ENCODE measurements at places on chromosomes 3 and 15.
A peak's percentile ranks its signal among the peaks of the same experiment; 100 is the strongest.

GRCh38 chr3:20846066-20846465, 660.1 kb upstream of the SGO1 start:
- no peak overlapping the region for H3K4me3 ChIP-seq
- H3K27me3 ChIP-seq: no peaks in the 10 kb centered on the region
- H3K36me3 ChIP-seq: no peaks in the 10 kb centered on the region
- H3K27ac ChIP-seq: no peak overlapping the region
- no peaks in the 10 kb centered on the region for H3K4me1 ChIP-seq

- no peak overlapping the region for H3K27ac ChIP-seq
- H3K4me1 ChIP-seq: no peaks in the 10 kb centered on the region
- no peak for DNase-seq
- H3K27me3 ChIP-seq: no peaks in the 10 kb centered on the region
- no peaks in the 10 kb centered on the region for H3K36me3 ChIP-seq
Measured at GRCh38 chr3:124041553-124041952, 49.6 kb upstream of the ROPN1 start.

- H3K4me1 ChIP-seq: no peaks in the 10 kb centered on the region
- H3K36me3 ChIP-seq: no peaks in the 10 kb centered on the region
- no peak for DNase-seq
Measured at GRCh38 chr15:42994546-42994945, 74.0 kb upstream of the TTBK2 start.

GRCh38 chr3:51968170-51968775, 1.0 kb upstream of the PCBP4 start:
- peaks cover 20% of the 10 kb centered on the region for H3K4me1 ChIP-seq
- no peak for DNase-seq
- H3K27me3 ChIP-seq: no peaks in the 10 kb centered on the region
- peak overlapping the region; percentile 63 for H3K4me3 ChIP-seq

GRCh38 chr3:42701371-42702065, 1.1 kb downstream of the HHATL start:
- H3K36me3 ChIP-seq: no peaks in the 10 kb centered on the region
- no peaks in the 10 kb centered on the region for H3K4me1 ChIP-seq
- H3K27me3 ChIP-seq: no peaks in the 10 kb centered on the region
- H3K27ac ChIP-seq: no peak overlapping the region
- no peak overlapping the region for H3K4me3 ChIP-seq

DNA sequence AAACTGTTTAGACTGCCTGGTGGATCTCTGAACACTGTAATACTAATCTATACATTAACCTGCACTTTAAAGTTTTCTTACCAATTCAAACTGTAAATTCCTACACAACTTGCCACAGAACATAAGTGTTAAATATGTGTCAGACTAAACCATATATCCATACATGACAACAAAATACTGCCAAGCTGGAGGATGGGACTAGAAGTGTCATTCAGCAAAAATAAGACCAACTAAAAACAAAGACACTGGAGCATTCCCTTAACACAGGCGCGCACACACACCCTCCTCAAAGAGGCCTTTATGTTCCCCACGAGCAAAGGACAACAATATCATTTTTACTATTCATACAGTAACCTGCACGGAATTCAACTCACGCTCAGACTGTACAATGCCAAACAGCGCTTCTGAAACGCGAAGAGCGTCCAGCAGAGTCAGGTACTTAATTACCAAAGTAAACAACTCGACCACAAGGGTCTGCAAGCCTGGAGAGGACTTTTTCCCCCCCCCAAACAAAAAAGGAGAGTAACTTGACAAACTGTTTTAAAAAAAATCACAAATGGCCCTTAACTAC, 1.1 kb downstream of the DCUN1D1 start:
- H3K27me3 ChIP-seq: no peaks in the 10 kb centered on the region
- H3K4me3 ChIP-seq: peak overlapping the region; percentile 97
- H3K27ac ChIP-seq: no peak overlapping the region
- H3K36me3 ChIP-seq: no peaks in the 10 kb centered on the region

DNA sequence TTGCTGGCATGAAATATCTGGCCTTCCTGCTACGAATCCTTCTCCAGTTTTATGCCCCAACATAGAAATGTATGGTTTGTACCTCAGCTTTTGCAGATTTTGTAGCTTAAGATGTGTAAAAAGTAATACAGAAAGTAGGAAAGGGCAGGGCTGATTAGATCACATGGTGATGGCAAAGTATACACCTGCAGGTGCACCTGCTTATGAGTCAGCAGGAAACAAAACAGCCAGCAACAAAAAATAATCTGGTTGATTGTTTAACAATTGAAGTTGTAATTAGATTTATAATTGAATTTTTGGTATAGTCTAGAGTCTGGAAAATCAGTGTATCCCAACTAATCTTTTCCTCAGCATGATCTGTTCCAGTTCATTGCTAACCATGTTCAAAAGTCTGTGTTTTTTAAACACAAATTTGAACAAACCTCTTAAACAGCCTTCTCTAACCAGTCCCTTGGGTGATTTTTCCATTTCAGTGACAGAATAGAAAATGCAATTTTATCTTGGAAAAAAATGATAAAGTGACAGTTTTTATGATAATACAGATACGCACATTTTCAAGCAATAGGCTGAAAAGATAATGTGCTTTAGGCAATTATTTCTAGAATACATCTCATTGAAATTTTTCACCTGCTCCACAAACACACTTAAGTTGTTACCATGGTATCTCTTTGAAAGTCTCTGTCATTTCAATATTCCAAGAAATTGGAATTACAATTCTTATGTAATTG, 477.4 kb downstream of the NAALADL2 start:
- peak overlapping the region; percentile 40 for H3K27ac ChIP-seq
- DNase-seq: no peak
- H3K27me3 ChIP-seq: no peaks in the 10 kb centered on the region
- no peaks in the 10 kb centered on the region for H3K36me3 ChIP-seq
- H3K4me1 ChIP-seq: no peaks in the 10 kb centered on the region

GRCh38 chr3:48219543-48219942, 3.8 kb upstream of the CAMP start:
- no peak overlapping the region for H3K4me3 ChIP-seq
- H3K4me1 ChIP-seq: no peaks in the 10 kb centered on the region
- H3K27me3 ChIP-seq: no peaks in the 10 kb centered on the region
- no peak overlapping the region for H3K27ac ChIP-seq

DNA sequence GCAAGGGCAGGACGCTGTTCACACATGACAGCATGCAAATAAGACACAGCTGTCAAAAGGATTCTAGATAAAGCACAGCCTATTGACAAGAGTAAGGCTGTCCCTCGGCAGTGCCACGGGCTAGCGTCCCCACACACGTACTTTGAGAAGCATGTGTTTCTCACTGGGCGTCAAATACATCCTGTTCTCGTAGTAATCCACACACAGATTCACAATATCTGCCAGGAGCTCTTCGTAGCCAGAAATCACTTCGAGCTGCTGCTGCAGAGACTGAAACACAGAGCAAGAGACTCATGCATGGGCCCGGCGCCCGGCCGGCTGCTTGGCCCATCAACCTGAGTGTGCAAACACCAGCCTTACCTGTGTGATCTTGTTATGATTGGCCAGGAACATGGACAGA, 41.1 kb downstream of the CYFIP1 start:
- H3K27ac ChIP-seq: no peak overlapping the region
- DNase-seq: no peak
- no peak overlapping the region for H3K4me3 ChIP-seq
- H3K4me1 ChIP-seq: no peaks in the 10 kb centered on the region

DNA sequence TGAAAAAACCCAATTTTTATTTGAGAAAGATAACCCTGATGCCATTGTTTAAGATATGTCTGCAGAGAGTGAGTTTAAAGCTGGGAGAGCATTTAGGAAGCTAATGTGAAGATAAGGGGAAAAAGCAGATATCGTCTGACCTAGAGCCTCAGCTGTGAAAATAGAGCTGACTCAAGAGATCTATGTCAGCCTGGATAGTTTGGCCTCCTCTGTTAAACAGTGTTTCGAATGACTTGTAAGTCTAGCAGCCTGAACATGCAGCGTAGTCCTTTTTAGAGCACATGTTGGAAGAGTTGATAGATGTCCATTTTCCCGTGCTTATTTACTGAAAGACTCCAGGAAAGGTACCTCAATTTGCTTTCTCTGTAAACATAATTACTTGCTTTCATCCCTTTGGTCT, 48.1 kb downstream of the ALCAM start:
- DNase-seq: no peak
- no peaks in the 10 kb centered on the region for H3K36me3 ChIP-seq
- no peaks in the 10 kb centered on the region for H3K27me3 ChIP-seq

- no peak for DNase-seq
- no peaks in the 10 kb centered on the region for H3K27me3 ChIP-seq
- peak overlapping the region; percentile 76 for H3K27ac ChIP-seq
- no peaks in the 10 kb centered on the region for H3K4me1 ChIP-seq
Measured at GRCh38 chr3:57079474-57079831, 19.0 kb downstream of the SPATA12 start.

- no peaks in the 10 kb centered on the region for H3K27me3 ChIP-seq
- H3K27ac ChIP-seq: no peak overlapping the region
- no peak overlapping the region for H3K4me3 ChIP-seq
- H3K4me1 ChIP-seq: no peaks in the 10 kb centered on the region
Measured at GRCh38 chr3:107767897-107768605, 245.3 kb downstream of the BBX start.

DNA sequence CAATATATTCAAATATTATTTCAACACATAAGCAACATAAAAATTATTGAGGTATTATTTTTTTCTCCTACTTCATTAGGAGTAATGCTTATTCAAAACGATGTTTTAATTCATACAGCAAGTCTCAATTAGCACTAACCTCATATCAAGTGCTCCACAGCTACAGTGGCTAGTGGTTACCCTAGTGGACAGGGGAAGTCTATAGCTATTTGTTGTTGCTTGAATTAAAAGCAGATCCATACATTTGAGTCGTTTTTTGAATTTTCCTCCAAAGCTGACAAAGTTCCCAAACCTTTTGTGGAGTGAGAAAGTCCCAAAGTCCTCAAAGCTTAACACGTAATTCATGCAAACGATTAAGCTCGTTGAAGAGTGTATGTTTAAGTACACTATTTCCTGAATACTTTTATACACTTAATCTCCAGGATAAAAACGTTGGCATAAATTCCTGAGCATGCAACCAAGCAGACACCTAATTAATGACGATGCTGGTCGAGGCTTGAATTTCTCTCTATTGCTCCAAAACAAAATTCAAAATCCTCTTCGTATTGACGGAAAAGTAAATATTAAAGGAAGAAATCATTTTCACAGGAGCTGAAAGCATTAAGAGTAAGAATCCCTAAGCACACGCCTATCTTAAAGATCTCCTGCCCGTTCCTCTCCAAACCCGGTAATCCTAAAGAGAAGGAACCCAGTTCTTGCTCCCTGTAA, 985 bp downstream of the VPS13C start:
- H3K4me3 ChIP-seq: peak overlapping the region; percentile 97
- peak overlapping the region; percentile 93 for H3K27ac ChIP-seq
- no peak for DNase-seq
- no peaks in the 10 kb centered on the region for H3K36me3 ChIP-seq

- no peak for DNase-seq
- H3K36me3 ChIP-seq: no peaks in the 10 kb centered on the region
- H3K27ac ChIP-seq: peak overlapping the region; percentile 100
- H3K27me3 ChIP-seq: no peaks in the 10 kb centered on the region
- peak overlapping the region; percentile 69 for H3K4me3 ChIP-seq
Measured at GRCh38 chr15:40695469-40695890, 506 bp downstream of the RAD51 start.

DNA sequence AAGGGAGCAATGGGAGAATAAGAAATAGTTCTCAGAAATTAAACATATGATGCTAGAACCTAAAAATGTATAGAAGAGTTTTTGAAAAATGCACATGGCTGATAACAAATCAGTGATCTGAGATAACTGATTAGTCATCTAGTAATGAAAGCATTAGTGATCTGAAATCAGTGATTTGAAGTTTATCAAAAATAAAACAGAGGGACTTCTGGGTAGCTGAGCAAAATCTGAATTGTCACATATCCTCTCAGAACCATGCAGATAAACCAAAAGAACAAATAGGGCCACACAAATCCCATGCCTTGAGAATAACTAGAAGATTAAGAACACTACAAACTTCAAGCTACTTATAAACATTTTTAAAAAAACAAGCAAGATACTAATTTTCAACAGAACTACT, 71.5 kb downstream of the MCF2L2 start:
- no peaks in the 10 kb centered on the region for H3K4me1 ChIP-seq
- no peak overlapping the region for H3K27ac ChIP-seq
- H3K36me3 ChIP-seq: no peaks in the 10 kb centered on the region
- no peak overlapping the region for H3K4me3 ChIP-seq
- H3K27me3 ChIP-seq: no peaks in the 10 kb centered on the region
- no peak for DNase-seq

DNA sequence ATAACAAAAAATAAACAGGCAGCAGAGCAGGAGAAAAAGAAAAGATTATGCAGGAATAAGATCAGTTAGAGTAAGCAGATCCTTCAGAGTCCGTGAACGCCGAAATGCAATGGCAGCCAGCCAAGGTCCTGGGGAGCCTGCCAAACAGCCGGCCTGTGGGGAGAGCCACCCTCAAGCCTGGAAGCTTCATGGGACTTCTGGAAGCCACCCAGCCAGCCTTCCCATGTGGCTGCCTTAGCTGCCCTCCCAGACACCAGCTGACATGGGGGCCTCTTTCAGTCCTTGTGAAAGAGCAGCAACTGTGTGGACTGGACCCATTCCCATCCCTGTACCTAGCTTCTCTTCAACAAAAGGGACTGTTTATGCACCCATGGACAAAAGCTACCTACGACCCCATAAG, 64.9 kb upstream of the RAD18 start:
- H3K4me3 ChIP-seq: no peak overlapping the region
- no peak overlapping the region for H3K27ac ChIP-seq
- peak; percentile 86 for DNase-seq

GRCh38 chr3:12829886-12830784, 11.2 kb downstream of the RPL32 start:
- no peaks in the 10 kb centered on the region for H3K27me3 ChIP-seq
- no peak overlapping the region for H3K27ac ChIP-seq
- no peak for DNase-seq

- peaks cover 18% of the 10 kb centered on the region for H3K27me3 ChIP-seq
- H3K27ac ChIP-seq: no peak overlapping the region
- H3K4me3 ChIP-seq: no peak overlapping the region
- H3K36me3 ChIP-seq: no peaks in the 10 kb centered on the region
- no peaks in the 10 kb centered on the region for H3K4me1 ChIP-seq
Measured at GRCh38 chr15:88401251-88401995, 65.8 kb downstream of the MRPL46 start.

GRCh38 chr3:5389057-5389456, 201.6 kb downstream of the EDEM1 start:
- no peaks in the 10 kb centered on the region for H3K27me3 ChIP-seq
- no peaks in the 10 kb centered on the region for H3K4me1 ChIP-seq
- no peaks in the 10 kb centered on the region for H3K36me3 ChIP-seq
- DNase-seq: no peak
- H3K4me3 ChIP-seq: no peak overlapping the region
- no peak overlapping the region for H3K27ac ChIP-seq

DNA sequence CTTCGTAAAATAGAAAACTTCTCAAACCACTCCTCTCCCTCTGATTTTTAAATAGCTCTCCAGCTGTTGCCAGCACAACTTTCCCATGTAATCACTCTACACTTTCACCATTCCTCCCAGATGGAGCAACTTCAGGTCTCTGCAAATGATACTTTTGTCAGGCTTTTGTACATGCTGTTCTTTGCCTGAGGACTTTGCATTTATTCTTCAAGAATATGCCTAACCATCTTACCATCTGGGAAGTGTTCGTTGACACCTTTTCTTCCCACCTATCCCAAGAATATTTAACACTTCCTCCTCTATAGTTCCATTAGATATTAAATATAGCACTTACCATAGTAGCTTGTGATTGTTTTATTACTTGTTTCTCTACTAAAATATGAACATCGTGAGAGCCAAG, 703.7 kb downstream of the CADM2 start:
- H3K36me3 ChIP-seq: no peaks in the 10 kb centered on the region
- H3K4me1 ChIP-seq: no peaks in the 10 kb centered on the region
- H3K27me3 ChIP-seq: no peaks in the 10 kb centered on the region
- H3K27ac ChIP-seq: no peak overlapping the region

- no peak overlapping the region for H3K27ac ChIP-seq
- peak; percentile 89 for DNase-seq
- H3K4me1 ChIP-seq: no peaks in the 10 kb centered on the region
- H3K36me3 ChIP-seq: no peaks in the 10 kb centered on the region
Measured at GRCh38 chr3:129650256-129650872, 43.9 kb upstream of the PLXND1 start.
